ENCODE measurements at places on chromosomes 16 and 17.

GRCh38 chr16:4247460-4247784, 5.5 kb upstream of the SRL start:
- DNase-seq = no peak

DNA sequence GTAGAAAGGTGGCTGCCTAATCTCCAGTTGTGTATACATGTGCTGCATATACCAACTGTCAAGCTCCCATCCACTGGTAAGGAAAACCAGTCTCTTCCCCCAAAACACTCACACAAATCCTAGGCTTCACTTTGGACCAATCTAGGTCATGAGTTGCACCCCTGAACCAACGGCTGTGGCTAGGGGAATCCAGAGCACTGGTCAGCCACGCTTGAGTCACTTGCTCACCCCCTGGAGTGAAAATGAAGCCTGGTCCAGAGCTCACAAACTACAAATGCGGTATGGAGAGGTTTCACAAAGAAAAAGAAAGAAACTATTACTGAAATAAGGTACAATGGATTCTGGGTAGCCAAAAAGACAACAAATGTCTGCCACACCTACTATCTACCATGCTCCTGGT, 66.1 kb upstream of the NLK start:
- no peak for DNase-seq

- DNase-seq = no peak
Observed at GRCh38 chr16:21943571-21943970, 9.6 kb upstream of the UQCRC2 start.

GRCh38 chr17:74449773-74450172, 16.7 kb upstream of the CD300A start:
- no peak for DNase-seq

- no peak for DNase-seq
Observed at GRCh38 chr16:47278306-47278970, 134.7 kb upstream of the NETO2 start.

DNA sequence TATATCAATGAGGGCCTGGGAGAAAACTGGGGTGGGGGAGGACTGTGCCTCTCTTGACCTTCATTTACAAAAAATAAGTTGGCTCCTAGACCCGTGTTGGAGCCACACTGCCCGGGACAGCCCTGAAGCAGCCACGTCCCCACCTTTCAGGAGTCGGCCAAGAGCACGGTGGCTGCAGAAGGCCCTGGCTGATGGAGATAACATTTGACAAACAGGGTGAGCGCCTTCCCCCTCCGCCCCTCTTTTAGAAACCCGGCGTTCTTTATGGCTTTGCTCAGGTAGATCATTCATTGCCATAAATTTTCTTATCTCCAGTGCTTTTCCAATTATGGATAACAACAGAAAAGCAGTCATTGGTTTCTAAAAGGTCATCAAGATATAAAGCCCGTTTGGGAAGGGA, 398.1 kb upstream of the TNRC6C start:
- DNase-seq = no peak

DNA sequence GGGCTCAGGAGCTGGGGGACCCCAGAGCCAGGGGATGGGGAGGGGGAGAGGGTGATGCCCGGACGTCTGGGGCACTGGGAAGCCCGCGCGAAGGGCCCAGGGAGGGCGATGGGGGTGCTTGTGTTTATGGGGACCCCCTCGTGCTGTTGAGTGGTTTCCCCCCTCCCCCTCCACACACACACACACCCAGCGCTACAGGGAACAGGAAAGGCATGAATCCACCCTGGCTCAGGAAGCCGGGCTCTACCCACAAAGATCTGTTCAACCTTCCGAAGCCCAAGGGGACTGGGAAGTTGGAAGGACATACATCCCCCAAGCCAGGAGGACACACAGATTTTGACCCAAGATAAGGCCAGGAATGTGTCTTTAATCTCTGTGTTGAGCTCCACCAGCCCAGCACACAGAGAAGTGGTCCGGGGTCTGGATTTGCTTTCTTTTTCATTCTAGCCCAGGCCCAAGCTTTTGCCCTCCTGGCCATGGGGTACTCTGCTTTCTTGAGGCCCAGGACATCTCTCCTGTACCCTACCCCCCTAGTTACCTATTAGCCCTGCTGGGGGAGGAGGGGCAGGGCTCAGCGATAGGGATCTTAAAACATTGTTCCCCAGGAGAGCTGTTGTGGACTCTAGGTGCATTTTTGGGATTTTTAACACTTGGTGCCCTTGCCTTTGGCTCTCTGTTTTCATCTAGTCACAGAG, 1.2 kb downstream of the UBALD2 start:
- no peak for DNase-seq

GRCh38 chr16:2238150-2238837, 2.0 kb downstream of the DNASE1L2 start:
- DNase-seq = no peak

GRCh38 chr16:81932668-81933067, 78.6 kb downstream of the SDR42E1 start:
- DNase-seq = no peak

- no peak for DNase-seq
Observed at GRCh38 chr16:1731603-1732002, 25.6 kb downstream of the MAPK8IP3 start.

GRCh38 chr17:28972437-28972836, 21.1 kb upstream of the PHF12 start:
- DNase-seq = peak; percentile 72

GRCh38 chr16:84751947-84752346, 52.1 kb downstream of the USP10 start:
- peak; percentile 33 for DNase-seq

DNA sequence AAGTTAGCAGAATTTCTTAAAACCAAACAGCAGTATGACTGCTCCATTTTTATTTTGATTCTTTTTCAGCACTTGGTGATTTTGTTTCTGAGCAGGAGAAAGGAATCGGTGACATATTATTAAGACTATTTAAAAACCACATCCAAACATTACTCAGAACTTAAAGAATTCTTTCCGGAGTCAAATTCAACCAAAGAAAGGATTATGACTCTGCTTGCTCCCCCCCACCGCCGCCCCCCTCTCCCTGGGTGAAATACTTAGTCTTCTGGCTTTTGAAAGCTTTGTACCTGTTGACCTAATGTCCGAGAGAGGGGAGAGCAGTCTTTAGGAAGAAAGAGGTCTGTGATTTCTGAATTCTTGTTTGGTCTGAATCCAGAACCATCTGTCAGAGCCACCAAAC, 17.9 kb upstream of the COL1A1 start:
- DNase-seq = peak; percentile 96

DNA sequence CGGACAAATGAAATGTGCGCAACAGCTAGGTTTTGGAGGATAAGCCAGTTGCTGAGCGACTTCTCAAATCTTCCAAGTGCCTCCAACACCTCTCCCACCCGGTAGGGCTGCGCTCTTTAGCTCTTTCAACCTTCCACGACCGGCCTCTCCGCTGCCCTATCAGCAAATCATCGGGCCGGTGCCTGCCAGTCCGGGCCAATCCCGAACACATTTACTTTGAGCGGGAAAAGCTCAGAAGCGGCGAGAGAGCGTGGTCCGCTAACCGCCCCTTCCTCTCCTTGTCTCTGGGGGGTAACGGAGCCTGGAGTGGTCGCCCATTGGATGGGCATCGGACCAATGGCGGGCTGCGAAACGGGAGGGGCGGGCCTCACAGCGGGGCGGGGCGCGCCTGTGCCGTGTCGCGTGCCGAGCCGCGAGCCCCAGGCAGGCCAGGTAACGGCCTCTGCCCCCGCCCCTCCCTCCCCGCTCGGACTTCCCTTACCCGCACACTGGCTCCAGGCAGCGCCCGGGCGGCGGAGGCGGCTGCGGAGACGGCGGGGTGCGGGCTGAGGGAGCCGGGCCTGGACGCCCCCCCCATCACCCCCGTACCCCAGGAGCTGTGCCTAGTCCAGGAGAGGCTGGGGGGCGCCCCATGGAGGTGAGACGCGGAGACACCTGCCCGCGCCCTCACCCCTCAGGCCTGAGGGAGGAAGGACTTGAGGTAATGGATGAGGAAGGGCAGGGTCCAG, at the start of gene MEIOC:
Gene MEIOC (plus strand): TSS at position 486 of the 728 bp plus-strand sequence. CDS start 146 bp downstream, at position 632.
- peak; percentile 41 for DNase-seq

DNA sequence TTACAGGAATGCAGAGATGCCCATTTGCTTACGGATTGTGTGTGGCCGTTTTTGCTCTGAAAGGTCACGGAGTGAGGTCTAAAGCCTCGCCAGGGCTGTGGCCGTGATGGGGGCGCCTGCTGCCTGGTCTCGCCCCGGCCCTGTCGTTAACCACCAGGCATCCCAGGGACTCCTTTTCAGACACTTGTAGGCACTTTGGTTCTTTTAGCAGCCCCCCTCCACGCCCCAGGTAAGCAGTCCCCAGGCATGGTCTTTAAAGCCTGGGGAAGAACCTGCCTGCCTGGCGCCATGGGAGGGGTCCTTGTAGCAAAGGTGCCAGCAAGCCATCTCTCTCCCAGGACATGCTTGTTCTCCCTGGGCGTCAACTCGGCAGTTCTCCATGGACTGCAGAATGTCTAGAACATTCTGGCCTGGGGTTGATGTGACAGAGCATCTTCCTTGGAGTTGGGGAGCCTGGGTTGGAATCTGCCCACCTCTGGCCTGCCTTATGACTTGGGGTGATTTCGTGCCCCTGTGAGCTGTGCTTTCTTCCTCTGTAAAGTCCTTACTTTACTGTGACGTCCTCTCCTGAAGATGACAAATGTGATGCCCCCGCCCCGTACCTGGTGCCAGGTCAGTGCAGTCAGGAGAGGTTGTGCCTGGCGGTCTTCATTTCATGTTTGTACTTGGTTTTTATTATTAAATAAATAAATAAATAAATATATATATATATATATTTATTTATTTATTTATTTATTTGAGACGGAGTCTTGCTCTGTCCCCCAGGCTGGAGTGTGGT, 5.4 kb downstream of the KCTD5 start:
- no peak for DNase-seq

GRCh38 chr16:51818342-51818944, 667.4 kb upstream of the SALL1 start:
- DNase-seq = peak; percentile 50

DNA sequence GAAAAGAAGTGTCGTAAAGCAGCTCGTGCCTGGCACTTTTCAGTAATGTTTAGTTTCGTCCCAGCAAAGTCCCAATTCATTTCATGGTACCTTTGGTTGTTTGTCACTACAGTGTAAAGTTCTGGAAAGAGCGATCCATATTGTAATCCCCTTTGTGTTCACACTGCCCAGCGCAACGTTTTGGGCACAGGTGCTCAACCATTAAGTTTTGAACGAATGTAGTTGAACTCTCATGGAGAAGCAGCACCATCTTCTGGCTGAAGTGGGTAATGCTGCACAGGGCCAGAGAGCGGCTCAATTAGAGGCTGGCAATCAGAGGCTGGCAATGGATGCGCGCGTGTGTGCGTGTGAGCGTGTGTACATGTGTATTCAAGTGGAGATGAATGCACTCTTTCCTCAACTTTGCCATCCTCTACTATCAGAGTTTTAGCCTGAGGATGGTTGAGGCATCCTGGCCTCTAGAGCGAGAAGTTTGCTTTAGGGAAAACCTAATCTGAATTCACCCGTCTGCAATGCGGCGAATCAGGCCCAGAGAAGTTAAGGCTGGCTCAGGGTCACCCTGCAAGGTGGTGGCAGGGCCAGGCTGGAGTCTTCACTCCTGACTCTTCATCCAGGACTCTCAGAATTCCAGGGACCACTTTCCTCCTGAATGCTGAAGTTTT, 29.9 kb downstream of the DYNLL2 start:
- peak; percentile 61 for DNase-seq

DNA sequence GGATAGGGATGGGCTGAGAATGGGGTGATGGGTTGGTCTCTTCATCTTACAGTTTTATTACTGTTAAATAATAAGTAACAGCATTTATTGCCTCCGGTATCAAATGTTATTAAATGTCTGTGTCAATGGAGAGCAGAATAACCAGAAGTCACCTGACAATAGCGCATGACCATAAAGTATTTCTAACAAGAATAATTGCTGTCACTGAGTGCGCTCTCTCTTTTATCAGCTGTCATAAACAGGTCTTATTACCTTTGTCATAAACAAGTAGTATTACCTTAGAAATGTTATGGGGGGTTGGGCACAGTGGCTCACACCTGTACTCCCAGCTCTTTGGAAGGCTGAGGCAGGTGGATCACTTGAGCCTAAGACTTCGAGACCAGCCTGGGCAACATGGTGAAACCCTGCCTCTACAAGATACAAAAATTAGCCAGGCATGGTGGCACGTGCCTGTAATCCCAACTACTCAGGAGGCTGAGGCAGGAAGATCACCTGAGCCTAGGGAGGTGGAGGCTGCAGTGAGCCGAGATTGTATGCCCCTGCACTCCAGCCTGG, 120.6 kb downstream of the MAP2K6 start:
- no peak for DNase-seq

GRCh38 chr17:12342609-12343435, 322.1 kb downstream of the MAP2K4 start:
- peak; percentile 25 for DNase-seq

DNA sequence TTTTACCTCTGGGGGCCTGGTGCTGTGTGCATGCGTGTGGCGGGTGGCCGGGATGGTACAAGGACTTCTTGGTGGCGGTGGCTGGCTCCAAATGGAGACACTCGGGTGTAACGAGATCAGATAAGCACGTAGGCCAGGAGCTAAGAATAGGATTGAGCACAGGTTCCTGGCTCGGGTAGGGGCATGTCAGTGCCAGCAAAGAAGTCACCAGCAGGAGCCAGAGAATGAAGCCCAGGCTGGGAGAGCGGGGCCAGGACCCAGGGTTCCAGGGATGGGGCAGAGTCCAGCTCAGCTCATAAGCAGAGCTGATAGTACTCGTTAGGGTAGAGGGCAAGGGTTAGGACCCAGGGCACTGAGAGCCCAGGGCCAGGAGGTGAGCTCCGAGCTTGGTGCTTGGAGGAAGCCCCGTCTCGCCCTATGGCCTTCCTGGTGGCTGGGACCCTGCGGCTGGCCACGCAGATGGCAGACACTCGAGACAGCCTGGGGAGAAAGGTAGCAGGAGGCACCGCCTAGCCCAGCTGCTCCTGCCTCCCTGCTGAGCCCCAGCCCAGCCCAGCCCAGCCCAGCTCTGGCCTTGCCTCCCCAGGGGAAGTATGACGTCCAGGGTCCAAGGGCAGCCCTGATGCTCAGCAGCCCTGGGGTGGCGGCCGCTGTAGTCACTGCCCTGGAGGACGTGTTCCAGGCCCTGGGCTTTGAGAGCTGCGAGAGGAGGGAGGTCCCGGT, 8.9 kb downstream of the ZNF213 start:
- DNase-seq = no peak

DNA sequence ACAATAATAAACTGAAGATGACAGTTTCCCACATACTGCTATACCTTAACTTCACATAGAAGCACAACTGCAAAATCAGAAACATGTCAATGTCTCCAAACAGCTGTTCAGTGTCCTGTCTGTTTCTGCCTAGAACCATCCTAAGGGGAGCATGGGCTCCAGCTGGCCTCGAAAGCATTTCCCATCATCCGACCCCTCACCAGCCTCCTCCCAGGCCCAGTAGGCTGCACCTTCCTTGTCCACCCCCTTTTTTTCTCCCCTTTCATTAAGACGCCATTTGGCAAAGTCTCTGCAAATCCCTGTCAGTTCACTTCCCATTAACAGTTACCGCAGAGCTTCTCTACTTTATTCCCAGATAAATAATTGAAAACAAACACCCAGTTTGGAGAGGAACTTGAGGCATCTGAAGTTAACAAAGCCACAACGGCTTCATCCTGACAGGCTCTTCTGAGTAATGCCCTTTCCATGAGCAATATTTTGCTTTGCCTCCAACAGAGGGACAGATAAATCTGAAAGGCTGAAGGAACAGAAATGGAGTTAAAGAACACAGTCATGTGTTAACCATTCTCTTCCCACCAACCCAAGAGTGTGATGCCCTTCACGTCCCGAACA, 65.3 kb downstream of the SLC39A11 start:
- DNase-seq = peak; percentile 85
